ENCODE measurements at places on chromosomes 13 and 19.

DNA sequence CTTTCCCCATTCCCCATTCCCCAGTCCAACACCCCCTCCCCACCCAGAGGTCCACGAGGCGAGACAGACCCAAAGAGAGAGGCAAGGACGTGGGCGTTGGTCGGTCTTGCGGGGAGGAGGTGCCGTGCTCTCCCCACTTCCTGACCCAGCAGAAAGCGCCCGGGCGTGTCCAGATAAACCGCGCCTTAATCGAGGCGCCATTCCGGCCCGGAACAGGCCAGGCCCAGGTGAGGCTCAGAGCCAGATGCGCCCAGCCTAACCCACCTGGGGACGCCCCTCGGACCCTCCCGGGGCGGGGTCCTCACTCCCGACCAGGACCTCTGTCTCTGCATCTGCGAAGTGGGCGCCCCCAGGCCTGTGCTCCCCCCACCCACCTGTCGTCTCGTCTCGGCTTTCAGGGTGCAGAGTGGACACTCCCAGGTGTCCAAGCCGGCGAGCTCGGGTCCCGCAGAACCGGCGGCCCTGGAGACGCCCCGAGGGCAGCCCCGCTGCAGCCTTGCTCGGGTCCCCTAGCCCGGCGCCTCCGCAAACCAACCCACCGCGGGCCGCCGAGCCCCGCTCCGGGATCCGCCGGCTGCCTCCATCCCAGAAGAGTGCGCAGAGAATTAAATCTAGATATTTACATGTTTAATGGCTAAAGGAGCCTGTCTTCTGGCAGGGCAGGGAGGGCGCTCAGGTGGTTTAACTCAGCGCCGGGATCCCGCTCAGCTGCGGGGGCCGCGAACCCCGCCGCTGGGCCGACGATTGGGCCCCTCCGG lies 5.0 kb upstream of the ONECUT3 start:
- DNase-seq, result no peak

- no peak for DNase-seq
Observed at GRCh38 chr13:111956261-111957151, 110.4 kb upstream of the SOX1 start.

- DNase-seq, result no peak
Observed at GRCh38 chr13:51221674-51222036, 543 bp upstream of the FAM124A start.

GRCh38 chr13:72221276-72221962 lies 354.4 kb upstream of the DACH1 start:
- no peak for DNase-seq

DNA sequence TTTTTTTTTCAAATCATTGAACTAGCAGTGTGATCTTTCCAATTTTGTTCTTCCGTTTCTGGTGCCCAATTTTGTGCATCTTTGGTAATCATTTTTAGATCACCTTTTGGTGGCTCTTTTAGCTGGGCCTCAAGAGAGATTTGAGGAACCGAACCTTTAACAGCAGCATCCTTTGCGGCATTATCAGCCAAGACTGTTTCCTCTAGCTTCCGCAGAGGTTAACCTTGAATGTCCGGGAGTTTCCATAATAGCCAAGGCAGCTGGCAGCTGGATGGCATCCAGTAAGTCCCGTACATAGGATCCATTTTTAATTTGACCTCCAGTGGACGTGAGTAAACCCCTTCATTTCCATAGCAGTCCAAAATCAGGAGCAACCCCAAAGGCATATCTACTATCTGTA lies 9.6 kb downstream of the IRGC start:
- no peak for DNase-seq

DNA sequence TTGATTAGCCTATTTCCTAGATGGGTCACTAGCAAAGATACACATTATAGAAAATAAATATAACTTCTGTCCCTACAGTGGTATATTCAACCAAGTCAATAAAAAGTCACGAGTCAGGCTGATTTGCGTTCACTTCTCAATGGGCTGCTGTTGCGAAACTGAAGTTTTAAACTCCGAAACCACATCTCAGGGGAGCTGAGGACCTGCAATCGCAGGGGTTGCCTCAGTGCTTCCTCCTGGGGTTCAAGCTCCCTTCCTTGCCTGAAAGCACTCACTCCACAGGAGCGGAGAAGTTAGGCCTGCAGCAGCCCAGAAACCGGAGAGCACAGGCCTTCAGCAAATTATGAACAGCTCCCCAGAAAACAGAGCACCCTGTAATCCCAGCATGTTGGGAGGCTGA lies 39.6 kb downstream of the RAB20 start:
- no peak for DNase-seq

GRCh38 chr13:28128926-28129325 lies 9.4 kb upstream of the PAN3 start:
- no peak for DNase-seq

DNA sequence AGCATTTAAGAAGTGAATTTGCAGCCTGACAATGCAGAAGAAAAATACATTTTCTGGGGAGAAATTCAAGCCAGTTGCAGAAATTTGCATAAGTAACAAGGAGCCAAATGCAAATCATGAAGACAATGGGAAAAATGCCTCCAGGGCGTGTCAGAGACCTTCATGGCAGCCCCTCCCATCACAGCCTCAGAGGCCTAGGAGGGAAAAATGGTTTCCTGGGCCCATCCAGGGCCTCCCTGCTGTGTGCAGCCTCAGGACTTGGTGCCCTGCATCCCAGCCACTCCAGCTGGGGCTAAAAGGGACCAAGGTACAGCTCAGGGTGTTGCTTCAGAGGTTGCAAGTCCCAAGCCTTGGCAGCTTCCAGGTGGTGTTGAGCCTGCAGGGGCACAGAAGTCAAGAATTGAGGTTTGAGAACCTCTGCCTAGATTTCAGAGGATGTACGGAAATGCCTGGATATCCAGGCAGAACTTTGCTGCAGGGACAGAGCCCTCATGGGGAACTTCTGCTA lies 16.7 kb upstream of the ITM2B start:
- DNase-seq, result no peak

- no peak for DNase-seq
Observed at GRCh38 chr19:43501661-43502418, 2.7 kb downstream of the PHLDB3 start.

DNA sequence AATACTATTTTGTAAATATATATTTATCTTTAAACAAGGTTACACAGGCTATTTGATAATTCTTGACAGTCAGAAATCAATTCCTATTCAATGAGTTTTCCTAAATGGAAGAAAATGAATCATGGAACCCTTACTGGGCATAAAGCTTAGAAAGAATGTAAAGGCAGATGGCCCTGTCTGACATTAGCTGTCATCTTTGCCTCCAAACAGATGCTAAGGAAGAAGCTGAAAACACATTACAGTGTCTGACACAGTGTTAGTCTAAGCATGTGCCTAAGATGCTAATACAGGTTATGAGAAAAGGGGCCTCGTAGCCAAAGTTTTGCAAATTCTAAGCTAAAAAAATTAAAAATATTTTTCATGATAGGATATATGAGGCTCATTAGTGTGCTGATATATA lies 112.8 kb downstream of the ITGBL1 start:
- no peak for DNase-seq

DNA sequence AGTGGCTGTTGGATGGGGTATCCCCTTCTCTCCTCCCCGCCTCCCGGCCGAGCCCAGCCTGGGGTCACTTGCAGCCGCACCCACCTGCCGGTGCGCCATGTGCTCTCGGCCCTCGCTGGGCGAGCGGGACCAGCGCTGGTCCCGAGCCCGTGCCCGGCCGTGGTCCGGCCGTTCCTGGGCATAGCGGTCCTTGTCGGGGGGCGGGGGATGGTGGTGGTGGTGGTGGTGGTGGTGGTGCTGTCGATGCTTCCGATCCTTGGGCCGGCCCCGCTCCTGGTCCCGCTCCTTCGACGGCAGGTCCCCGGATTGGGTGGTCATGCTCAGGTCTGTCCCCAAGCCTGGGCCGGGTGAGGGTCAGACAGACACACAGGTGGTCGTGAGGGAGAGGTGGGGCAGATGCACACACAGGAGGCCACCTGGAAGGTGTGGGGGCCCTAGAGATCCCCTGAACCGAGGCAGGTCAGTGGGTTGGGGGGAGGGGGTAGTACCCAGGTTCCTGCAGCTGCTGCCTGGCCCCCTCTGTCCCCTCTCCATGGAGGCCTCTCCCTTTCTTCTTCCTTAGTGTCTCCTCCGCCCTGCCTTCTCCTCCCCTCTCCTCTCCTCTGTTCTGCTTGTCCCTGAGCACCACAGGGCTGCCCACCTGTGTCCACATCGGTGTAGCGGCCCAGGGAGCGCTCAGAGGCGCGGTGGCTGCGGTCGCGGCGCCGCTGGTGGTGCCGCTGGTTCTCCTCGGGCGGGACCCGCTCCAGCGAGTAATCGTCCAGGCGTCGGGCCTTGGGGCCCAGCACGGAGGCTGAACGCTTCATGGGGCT lies 58.7 kb downstream of the IER2 start:
- no peak for DNase-seq

GRCh38 chr19:23309926-23310325 lies 59.7 kb upstream of the ZNF724 start:
- no peak for DNase-seq

- no peak for DNase-seq
Observed at GRCh38 chr13:101739382-101740178, 287.1 kb downstream of the ITGBL1 start.

DNA sequence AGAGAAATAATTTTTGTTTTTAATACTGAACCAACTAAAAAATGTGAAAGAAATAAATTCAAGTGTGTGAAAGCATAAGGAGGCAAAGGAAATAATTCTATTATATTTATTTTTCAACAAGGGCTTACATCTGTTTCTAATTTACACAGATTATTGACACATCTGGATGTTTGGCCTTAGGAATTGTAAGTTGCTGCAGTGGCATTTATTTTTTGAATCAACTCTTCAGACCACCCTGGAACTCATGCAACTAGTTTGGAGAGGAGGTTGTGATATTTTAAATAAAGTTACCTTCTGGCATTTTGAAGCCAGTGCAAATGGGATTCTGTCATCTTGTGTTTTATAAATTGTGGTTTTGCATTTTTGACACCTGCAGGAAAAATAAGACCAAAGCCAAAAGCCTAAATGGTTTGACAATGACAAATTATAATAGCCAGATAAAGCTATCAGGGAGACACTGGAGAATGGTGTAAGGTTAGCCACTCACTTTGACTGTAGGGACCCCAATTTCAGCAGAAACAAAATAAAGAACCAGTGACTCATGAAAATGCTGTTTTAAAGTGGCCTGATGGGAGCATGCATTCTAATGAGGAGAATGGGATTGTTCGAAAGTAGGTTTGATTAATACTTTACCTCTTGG lies 192.9 kb downstream of the KLF5 start:
- DNase-seq, result no peak

DNA sequence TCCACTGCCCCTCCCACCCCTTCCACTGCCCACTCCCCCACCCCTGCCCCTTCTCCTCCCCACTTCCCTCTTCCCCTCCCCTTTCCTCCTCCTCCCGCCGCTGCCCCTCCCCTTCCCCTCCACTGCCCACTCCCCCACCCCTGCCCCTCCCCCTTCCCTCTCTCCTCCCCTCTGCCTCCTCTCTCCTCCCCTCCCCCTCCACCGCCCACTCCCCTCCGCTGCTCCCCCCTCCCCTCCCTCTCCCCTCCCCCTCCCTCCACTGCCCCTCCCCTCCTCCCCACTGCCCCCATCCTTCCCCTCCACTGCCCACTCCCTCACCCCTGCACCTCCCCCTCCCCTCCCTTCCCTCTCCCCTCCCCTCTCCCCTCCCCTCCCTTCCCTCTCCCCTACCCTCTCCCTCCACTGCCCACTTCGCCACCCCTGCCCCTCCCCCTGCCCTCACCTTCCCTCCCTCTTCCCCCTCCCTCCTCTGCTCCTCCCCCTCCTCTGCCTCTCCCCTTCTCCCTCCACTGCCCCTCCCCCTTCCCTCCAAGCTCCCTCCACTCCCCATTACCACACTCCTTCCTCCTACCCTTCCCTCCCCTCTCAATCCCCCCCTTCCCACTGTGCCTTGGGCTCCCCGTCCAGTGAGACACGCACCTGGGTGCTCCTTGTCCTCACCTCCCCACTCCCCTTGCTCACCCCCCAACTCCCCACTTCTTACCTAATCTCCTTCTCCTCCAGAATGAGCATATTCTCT lies 21.9 kb downstream of the ATP8B3 start:
- no peak for DNase-seq

DNA sequence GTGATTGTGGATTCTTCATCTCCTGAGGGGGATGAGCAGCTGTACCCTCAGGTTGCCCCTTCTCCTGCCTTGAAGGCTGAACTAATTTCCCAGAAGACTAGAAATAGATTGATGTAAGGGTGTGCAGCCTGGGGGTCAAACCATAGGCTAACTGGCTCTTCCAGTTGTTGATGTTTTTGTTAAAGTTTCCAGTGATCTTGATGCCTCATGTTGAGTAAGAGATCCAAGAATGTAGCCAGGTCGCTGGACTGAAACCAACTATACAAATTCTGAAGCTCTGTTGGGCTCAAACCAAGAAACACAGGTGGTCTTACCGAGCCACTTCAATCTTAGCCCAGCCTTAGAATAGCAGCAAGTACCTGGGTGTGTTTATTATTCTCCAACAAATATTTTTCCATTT lies 391.8 kb downstream of the KLF5 start:
- DNase-seq, result no peak

- no peak for DNase-seq
Observed at GRCh38 chr19:12912571-12912970, 6.5 kb downstream of the SYCE2 start.

DNA sequence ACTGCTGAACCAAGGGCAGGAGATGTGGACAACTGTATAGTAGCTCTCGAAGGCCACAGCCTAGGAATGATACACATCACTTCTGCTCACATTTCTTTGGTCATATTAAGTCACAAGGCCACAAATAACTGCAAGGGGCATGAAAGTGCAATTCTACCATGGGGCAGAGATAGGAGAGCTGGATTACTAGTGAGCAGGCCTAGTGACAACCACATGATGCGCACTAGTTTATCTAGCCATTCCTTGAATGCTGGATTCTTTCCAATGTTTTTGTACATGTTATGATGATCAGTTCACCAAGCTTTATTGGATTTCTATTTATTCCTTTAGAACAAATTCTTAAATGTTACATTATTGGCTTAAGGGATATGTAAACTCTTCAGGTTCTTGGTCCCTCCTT lies 100.7 kb downstream of the MIPEP start:
- no peak for DNase-seq

DNA sequence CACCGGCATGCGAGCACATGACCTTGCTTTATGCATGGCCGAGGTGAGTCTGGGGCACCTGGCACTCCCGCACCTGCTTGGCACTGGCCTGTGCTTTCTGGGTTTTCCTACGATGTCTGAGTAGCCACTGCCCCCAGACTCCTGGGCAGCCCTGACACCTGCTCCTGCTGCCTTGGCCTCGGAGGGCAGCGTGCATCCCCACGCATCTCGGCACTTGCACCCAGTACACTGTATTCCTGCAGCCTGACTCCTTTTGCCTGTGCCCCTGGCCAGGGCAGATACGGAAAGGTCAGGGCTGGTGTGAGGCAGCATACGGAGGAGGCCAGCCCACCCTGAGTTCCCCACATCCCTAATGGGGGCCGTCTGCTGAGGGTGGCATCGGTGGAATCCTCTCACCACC lies 340.6 kb downstream of the TEX29 start:
- DNase-seq, result no peak

GRCh38 chr19:57648331-57649003 lies 15.5 kb downstream of the ZNF211 start:
- no peak for DNase-seq

DNA sequence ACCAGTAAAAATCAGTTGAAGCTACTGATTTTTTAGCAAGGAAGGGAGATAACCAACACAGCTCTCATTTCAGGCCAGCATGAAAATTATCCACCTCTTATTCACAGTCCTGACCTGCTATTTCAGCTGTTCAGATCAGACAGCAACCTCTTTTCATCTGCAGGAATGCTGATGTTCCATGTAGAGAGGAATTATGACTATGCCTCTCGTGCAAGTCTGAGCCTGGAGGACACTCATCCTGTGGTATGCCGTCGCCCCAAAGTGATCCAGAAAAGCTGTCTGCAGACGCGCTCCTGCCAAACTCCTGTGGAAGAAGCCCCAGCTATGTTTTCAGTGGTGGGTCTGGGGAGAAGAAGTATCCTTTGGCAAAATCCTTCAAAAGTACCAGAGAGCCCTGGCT lies 563.5 kb upstream of the SLITRK1 start:
- DNase-seq, result no peak
